ENCODE measurements at places on chromosomes 1 and 21.

DNA sequence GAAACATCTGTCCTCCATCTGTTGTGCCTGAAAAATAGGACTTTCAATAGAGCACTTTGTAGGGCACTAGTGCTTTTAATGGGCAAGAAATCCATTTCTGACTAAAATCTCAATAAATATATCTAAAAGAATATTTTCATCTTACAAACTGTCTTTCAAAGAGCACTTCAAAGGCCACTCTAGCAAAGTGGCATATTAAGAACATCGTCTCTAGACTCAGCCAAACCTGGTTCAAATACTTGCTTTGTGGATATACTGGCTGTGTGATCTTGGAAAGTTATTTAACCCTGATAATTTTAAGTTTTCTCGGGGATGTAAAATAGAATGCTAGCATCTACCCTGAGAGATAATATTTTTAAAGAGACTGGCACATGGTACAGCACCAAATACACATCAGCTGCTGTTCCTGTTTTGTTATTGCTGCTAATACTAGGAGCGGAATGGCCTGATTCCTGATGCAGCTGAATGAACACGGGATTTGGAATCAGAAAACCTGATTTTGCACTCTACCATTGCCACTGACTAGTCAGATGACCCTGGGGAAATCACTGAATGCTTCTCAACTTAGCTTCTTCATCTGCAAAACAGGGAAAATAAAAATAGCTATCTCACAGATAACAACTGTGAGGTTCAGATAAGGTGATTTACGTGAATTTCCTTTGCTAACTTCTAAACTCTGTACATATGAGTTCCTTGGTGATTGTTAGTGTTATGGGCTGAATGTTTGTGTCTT lies 25.2 kb upstream of the LRRC8C start:
- no peak for DNase-seq

DNA sequence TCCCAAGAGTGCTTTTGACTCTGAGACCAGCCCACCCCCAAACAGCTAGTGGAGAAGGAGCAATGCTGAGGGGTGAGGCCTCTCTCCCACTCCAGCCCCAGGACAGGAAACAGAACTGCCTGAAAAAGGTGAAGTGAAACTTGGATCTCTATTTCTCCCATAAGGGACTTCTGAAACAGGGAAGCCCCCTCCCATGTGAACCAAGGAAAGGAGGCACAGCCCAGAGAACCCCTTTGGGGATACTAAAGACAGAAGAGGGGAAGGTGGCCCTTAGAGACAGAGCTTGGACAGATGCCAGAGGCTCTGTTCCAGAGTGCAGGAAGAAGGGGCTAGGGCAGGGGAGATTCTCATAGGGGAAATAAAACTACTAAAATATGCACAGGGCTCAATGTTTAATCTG lies 2.9 kb downstream of the TNFAIP8L2 start:
- DNase-seq = no peak

GRCh38 chr1:181090641-181091126 lies 2.2 kb downstream of the IER5 start:
- no peak for DNase-seq

- no peak for DNase-seq
Measured at GRCh38 chr1:152179566-152179965, 20.5 kb upstream of the RPTN start.

DNA sequence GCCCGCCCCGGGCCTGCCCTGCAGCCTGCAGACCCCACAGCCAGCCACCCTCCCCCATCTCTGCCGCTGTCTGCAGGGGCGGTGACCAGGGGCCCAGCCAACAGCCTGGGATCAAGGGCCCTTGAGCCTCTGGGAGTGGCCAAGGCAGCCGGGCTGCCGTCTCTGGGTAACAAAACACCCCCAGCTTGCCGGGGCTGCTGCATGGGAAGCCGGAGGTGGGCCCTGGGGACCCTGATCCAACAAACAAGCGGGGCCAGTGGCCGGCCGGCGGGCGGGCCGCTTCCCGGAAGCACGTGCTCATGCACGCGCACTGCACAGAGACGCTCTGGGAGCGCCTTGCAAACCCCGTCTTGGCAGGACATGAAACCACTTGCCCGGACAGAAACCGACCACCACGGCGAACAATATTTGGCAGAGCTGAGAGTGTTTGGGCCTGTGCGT lies 13.2 kb downstream of the MEGF6 start:
- no peak for DNase-seq

DNA sequence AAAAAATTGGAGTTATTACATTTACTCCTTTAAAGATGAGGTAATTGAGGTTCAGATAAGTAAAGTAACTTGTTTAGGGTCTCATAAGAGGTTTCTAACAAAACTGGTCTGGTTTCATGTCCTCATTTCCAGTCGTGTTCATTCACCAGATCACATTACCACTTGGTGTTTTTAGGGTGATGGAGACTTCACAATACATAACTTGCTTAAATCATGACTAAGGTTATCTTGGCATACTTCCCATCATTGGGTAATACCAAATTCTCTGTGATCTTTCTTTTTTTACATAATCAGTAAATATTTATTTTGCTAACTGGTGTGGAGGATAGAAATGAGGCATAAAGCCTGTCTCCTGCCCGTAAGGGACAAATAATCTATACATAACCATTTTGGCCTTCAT lies 31.6 kb upstream of the RPTN start:
- no peak for DNase-seq

GRCh38 chr1:118223426-118223825 lies 38.4 kb upstream of the SPAG17 start:
- DNase-seq = no peak

DNA sequence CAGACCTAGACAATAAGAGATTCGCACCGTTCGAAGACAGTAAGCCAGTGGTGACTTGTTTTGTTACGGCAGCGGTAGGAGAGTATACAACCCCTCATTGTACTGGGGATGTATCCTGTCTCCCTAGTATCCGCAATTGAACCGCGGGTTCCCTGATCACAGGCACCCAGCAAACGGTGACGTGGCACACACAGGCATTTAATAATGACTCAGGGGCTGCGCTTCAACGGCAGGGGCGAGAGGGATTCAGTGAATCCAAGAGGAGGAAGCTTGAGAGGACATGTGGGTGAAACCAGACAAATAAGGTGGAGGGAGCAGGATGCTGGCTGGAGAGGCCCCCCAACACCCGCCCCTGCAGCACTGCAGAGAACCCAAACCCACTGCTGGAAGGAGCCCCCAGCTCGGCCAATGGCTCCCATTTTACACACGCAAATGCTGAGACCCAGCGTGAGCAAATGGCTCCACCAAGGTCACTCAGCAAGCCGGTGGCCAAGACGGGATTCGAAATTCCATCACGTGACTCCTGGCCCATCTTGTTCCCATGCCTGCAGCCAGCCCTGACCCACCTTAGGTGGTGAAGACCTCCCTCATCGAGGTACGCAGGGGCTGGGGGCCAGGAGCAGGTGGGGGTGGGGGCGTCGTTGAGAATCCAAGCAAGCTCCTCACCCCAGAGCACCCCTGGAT lies 149.9 kb downstream of the SYF2 start:
- DNase-seq = no peak

DNA sequence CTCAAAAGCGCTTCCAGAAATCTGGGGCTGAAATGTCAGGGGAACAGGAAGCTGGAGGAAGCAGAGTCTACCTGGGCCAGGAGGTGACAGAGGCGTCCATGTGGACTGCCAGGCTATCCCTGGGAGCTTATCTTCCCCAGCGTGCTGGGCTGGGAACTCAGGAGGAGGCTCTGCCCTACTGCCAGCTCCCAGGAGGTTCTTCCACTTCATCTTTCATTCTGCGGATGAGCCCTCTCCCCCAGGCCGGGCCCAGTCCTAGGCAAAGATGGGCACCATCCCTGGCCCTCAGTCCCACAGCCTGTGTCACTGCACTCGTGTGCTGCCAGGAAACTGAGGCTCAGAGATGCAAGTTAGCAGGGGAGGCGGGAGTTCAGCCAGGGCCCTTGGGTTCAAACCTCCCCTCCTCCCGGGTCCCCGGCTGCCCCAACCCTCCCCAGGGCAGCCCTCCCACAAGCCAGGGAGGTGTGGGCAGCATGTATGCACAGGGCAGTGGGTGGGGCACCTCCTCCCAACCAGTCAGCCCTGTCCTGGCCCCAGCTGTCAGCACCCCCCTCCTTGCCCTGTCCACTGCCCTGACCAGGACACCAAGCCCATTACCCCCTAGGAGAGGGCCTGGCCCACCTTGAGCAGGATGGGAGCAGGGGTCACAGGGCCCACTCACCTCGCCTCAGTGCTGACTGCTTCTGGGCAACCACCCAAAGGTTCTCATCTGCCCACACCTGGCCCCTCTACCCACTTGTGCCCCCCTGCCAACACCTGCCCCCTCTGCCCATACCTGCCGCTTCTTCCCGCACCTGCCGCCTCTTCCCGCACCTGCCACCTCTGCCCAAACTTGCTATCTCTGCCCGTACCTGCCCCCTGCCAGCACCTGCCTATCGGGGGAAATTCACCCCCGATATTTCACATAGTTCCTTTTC lies 226.0 kb downstream of the NPHP4 start:
- DNase-seq = no peak

- no peak for DNase-seq
Measured at GRCh38 chr1:116587501-116588227, 16.8 kb upstream of the CD58 start.

DNA sequence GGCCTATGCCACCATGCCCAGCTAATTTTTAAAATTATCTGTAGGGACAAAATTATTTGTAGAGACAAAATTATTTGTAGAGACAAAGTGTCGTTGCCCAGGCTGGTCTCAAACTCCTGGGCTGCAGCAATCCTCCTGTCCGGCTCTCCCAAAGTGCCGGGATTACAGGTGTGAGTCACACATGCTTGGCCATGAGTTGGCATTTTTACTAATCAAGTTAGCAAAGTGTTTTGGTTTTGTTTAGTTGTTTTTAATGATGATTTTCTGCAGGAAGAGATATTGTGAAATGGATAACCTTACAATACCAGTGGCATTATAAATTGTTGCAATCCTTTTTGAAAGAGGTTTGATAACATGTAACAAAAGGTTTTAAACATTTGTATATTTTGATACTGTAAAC lies 65.3 kb upstream of the MAGI3 start:
- DNase-seq = no peak

DNA sequence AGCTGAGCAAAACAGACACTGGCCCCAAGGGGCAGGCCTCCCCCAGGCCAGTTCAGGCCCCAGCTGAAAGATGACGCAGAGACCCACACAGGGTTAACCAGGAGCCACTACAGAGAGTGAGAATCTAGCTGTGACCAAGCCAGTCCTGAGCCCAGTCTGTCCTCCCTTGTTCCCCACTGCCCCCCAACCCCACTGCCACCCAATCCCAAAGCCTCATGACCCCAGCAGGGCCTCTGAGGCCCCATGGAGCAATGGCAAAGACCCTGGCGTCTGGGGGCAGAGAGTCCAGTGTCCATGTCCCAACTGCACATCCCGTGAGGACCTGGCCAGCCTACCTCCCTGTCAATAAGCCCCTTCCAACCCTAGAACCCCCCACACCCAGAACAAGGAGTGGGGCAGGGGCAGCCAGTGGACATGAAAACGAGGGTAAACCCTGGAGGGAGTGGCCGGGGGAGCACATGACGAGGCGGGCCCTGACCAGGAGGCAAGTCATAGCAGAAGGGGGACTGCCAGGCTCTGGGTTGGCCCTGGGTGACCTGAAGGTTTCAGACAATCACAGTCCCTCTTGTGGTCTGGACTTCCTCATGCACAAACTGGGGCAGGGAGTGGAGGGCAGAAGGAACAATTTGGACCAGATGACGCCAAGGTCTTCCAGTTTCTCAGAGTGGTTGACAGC lies 100.5 kb downstream of the GLIS1 start:
- DNase-seq = no peak

DNA sequence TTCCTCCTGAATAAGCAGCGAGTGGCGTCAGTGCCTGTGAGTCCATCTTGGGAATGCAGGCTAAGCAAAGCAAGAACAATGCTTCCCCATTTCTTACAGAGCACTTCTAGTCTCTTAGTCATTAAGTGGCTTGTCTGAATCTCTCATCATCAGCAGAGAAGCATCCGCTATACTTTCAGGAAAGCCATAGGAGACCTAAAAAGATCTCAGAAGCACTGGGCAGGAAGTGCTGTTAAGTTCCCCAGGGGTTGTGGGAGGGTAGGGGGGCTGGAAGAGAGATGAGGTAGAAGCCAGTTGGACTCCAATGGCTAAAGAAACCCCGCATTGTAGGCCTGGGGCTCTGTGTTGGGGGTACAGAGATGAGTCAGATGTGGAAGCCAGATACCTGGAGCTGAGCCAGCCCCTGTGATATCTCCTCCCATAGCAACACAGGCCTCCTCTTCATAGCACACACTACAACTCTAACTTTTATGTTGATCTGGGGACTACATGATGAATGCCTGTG lies 44.9 kb downstream of the SYT6 start:
- no peak for DNase-seq

DNA sequence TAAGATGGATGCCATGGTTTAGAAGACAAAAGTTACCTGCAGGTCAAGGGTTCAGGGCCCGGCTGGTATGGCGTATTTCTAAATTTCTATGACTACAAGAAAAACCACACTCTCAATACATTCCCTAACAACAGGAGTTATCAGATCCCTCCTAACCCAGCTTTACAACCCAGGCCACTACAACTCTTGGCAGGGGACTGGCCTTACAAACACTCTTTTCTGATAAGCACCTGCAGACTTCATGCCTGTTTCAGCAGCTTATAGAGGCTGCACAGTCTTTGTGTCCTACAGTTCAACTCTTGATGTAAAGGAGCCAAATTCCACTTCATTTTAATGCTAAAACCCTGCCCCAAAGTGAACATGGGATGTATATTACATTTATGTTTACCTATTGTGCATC lies 461.4 kb downstream of the SIPA1L2 start:
- no peak for DNase-seq

DNA sequence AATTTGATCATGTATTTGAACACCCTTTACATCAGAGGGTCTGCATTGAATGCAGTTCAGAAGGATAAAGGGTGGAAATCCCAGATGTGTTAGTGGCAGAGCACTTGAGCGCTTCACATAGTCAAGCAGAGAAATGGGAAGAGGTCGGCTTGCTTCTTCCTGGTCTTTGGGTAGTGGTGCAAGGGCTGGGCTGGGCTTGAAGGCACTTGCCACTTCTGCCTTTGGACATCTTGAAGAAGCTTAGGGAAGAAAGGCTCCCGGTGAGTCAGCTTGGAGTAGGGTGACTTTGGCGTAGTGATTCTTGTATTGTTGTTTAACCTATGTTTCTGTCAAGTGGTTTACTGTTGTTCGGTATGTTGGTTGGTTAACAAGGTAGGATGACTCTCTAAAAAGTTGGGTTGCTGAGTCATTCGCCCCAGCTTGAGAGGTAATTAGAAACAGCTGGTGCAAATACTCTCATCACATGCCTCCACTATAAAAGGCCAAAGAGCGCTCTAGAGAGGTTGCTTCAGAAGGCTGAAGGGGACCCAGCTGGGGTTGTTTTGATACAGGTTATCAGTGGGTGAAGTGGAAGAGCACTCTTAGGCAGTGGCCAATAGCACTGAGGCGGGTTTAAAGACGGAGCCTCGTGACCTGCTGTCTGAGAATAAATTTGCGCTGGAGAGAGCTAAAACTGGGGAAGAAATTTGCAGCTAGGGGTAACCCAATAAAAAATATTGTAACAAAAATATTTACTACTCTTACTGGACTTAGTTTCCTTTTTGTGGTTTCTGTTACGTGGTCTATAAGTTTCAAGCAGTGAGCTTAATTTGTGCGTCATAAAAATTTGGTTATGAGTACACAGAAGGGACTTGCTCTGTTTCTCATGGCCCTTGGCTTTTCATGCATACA lies 1.4 kb downstream of the BACH1 start:
- DNase-seq = no peak

- no peak for DNase-seq
Measured at GRCh38 chr1:244092293-244092963, 41.3 kb downstream of the ZBTB18 start.

- DNase-seq = no peak
Measured at GRCh38 chr1:247357052-247357780, 25.5 kb upstream of the ZNF496 start.
